Right cardiac atrium (tissue), 5 donors: ENCODE measurements at places on chromosomes 3 and 15.

DNA sequence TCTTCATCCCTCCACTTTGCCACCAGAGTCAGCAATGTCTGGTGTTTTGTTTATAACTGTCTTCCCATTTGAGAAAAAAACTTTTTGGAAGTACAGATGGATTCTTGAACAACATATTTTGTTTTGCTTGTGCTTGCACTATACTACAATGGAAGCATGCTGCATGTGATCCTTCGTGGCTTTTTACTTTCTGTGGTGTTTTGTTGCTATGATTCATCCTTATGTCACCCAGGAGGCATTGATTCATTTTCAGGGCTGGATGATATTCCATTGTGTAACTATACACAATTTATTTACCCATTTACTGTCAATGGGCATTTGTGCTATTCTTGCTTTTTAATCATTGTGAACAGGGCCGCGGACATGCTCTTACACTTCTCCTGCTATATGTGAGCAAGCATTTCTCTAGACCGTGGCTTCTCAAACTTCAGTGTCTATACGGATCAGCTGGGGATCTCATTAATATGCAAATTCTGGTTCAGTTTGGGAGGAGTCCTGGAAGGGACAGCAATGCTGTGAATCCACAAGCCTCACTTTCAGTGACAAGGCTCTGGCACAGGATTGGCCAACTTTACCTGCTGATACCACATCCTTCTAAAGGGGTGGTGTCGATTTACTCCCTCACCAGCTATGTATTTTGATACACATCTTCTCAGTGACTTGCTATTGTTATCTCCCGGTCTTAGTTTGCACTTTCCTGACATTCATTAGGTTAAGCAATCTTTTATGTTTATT is 65.9 kb downstream of the POLR2M start:
- DNase-seq = no peak

GRCh38 chr15:57472861-57473260 is 96.6 kb downstream of the CGNL1 start:
- no peak for DNase-seq

- DNase-seq = peak; percentile 83
Measured at GRCh38 chr15:95017666-95018328, 786.4 kb downstream of the MCTP2 start.

DNA sequence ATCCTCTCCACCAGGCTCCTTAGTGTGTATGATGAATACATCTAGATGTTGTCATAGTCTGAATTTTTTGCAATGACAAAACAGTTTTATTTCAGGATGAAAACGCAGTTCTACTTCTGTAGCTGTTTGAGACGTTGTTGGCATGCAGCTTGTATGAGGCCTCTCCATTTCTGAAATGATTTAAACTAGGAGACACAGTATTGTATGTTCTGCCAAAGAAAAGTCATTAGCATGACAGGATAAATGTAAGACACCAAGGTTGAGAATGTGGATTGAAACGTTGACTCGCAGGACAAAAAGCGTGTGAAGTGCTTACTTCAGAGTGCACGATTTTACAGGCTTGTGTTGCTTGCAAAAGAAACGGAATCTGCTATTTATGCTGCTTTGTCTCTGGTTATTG is 35.3 kb downstream of the ABHD17C start:
- no peak for DNase-seq

- no peak for DNase-seq
Measured at GRCh38 chr3:66472313-66473134, 28.3 kb downstream of the LRIG1 start.
